ENCODE measurements at places on chromosomes 4 and X.

DNA sequence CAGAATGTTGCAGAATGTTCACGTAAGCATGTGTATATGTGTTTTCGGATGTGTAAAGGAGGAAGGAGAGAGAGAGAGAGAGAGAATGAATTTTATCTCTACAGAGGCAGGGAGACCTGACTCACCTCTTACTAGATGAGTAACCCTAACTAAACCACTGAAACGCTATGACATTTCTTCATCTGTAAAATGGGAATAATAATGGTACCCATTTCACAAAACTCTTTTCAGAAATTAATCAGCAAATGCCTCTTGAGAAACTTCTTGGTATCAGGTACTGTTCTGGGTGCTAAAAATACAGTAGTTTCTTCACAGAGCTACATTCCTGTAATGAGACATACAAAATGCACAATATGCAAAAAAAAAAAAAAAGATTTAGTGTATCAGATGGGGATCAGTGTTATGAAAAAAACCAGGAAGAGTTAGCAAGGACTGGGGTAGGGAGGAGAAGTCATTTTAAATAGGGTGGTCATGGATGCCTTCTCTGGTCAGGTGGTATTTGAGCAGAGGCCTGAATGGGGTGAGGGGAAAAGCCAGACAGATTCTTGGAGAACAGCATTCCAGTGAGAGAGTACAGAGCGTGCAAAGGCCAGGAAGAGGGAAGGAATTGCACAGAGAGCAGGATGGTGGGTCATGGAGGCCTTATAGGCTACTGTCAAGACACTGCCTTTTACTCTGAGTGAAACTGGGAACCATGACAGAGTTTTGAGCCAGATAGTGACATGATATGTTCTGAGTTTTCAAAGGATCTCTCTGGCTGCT, 84.9 kb upstream of the SPANXB1 start:
- no peak for DNase-seq

- no peak for DNase-seq
Observed at GRCh38 chr4:26104056-26104685, 190.2 kb downstream of the SMIM20 start.

GRCh38 chr4:48907706-48908477, 1.3 kb upstream of the OCIAD2 start:
- no peak for DNase-seq

DNA sequence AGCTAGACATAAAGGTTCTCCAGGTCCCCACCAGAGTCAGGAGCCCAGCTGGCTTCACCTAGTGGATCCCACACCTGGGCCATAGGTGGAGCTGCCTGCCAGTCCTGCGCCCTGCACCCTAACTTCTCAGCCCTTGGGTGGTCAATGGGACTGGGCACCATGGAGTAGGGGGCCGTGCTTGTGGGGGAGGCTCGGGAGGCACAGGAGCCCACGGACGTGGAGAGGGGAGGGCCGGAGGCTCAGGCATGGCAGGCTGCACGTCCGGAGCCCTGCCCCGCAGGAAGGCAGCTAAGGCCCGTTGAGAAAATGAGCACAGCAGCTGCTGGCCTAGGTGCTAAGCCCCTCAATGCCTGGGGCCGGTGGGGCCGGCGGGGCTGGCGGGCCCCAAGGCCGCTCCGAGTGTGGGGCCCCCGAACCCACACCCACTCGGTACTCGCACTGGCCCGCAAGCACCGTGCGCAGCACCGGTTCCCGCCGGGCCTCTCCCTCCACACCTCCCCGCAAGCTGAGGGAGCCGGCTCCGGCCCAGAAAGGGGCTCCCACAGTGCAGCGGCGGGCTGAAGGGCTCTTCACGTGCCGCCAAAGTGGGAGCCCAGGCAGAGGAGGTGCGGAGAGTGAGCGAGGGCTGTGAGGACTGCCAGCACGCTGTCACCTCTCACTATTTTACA, 291.1 kb downstream of the KLHL4 start:
- DNase-seq: no peak

DNA sequence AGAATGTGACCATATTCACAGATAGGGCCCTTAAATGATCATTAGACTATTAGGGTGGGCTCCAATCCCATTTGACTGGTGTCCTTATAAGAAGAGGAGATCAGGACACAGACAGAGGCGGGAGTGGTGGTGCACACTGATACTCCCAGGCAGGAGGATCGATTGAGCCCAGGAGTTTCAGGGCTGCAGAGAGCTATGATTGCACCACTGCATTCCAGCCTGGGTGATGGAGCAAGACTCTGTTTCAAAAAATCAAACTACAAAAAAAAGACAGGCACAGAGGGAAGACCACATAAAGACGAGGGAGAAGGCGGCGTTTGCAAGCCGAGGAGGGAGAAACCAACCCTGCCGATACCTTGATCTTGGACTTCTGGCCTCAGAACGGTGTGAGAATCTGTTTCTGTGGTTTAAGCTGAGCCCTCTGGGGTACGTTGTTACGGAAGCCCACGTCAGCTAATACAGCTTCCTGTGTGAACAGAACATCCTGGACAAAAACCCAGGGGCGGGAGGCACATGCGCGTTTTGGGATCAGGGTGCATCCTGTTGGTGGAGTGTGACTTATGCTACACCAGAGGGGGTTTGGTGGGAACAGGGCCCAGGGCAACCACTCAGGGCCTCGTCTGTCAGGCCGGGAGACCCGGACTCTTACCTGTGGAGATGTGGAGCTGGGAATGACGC, 211.8 kb upstream of the PSAPL1 start:
- DNase-seq: no peak

- no peak for DNase-seq
Observed at GRCh38 chr4:97646997-97647396, 496.3 kb downstream of the STPG2 start.

GRCh38 chr4:42612898-42613297, 44.0 kb downstream of the ATP8A1 start:
- DNase-seq: no peak

DNA sequence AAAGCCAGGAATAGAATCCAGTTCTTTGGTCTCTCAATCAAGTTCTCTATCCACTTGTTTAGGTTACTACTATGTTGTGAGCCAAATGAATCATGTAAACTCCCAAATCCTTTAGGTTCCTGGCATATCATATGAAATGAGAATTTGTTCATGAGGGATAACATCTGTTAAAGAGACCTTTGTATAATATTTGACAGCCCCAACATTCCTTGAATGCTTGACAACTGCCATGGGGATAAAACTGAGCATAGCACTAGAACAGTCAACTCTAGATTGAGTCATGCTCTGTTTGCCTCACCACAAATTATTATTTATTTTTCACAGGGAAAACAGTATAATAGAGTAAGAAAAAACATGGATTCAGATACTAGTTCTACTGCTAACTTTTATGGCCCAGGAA, 93.3 kb downstream of the NAA11 start:
- DNase-seq: no peak
